ENCODE measurements at places on chromosomes 5 and 9.

DNA sequence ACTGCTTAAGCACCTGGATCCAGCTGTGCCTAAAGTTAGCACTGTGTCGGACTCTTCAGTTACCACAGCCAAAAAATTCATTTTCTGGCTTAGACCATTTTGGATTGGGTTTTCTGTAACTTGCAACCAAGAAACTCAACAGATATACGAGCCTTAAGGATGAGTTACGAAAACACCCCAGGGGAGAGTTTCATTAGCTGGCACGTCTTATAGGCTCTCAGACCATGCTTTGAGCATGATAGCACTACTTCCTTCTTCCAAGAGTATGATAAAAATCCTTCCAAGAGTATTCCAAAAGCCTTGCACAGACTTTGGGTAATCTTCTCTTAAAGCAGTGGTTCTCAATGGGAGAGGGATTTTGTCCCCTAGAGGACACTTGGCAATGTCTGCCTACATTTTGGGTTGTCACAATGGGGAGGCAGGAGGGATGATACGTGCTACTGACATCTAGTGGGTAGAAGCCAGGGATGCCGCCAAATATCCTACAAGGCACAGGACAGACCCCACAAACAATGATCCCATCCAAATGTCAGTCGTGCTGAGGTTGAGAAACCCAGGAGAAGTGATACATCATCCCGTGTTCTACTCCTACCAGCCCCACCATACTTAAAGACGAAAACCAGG, 64.8 kb downstream of the SMIM23 start:
- no peak for DNase-seq

DNA sequence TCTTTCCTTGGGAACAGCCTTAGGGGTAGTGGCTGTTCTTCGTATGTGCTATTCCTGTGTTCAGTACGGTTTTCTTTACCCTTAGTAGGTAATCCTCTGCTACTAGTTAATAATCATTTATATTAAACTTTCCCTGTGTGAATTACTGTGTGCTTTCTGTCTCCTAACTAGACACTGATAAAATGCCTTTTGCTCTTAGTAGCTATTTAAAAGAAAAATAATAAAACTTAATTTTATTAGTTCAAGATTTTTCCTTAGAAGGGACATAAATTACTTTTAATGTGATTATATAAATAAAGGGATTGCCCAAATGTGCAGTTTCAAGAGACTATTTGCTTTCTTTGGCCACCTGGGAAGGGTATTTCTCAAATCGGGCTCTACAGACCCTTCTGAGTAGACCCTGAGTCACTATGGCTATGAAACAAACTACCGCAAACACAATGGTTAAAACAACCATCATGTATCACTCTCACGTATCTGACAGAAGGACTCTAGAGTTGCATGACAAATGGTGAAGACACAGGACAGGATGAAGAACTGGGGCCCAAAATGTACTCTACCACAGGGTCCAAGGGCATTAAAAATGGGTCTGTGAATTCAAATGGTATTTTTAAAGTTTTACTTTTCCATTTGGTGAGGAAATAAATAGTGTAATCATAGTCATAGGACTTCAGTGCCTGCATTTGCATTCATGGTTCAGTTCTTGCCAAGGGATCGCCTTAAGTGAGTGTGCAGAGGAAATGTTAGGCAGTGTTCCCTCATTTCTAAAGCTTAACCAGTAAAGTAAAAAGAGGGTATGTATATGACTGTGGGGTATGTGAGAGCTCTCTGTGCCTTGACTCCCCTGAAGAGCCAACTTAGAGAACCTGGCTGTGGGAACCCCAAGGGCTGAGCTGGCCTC, 97.0 kb downstream of the TSSK1B start:
- DNase-seq: no peak

DNA sequence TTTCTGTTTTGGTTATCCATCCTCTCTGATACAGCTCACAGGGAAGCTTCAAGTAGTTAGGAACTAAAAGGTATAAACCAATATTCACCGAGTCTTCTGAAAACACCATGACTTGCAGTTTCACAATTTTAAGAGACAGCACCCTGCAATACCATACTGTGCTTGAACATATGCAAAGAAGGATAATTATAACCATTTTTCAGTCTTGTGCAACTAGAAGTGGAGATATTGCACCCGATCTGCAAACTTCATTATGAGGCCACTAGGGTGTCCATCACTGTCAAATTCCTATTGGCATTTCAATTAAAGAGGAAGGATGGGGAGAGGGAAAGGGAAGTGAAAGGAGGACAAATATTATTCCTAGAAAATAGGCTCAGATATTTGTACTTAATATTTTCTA, 32.4 kb upstream of the CEP120 start:
- DNase-seq: no peak

DNA sequence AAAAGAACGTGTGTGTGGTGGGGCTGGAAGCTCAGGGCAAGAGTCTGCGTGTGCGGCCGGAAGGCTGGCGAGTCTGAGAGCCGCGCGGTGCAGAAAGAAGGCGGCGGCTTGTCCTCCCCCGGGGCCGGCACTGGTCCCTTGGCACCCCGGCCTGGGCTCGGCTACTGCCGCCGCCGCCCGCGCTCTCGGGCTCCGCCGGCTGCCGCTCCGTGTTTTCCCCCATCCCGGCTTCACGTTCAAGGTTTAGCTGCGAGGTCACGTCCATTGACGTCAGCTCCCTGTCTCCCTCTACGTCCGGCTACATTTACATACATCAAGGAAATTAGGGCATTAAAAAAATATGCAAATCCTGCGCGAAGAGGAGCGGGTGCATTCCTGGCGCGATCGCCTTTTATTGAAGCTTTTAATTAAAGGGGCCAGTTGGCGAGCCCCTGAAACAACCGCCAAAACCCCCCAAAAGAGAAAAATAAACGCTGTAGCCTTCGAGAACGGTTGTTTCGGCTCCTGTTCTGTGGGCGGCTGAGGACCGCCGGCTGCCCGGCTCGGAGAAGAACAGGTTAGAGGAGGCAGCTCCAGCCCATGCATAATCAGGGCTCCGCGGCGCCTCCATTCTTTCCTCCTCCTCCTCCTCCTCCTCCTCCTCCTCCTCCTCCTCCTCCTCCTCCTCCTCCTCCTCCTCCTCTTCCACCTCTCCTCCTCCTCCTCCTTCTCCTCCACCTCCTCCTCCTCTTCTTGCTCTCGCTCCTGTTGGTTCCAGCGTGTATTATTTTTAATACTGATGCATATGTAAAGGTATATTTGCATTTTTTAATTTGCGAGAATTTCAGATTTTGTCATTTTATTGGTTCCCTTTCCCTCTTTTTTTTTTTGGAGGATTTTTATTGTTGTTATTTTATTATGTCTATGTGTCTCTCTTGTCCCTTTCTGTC, 207.0 kb downstream of the MEF2C start:
- no peak for DNase-seq

- no peak for DNase-seq
These were observed 399.5 kb downstream of the SPOCK1 start for GRCh38 chr5:137099651-137100050.

- DNase-seq: no peak
These were observed 34.4 kb upstream of the MRPS30 start for GRCh38 chr5:44774279-44774880.

GRCh38 chr5:64690417-64691151, at the start of gene SHISAL2B:
Gene SHISAL2B (plus strand): TSS chr5:64690503. CDS start chr5:64690624, 121 bp downstream.
- no peak for DNase-seq

- no peak for DNase-seq
These were observed 5.7 kb upstream of the SYK start for GRCh38 chr9:90795871-90796317.

All from activated CD4-positive, alpha-beta T cell treated with anti-CD3 and anti-CD28 coated beads for 24 hours (primary cell).